ENCODE measurements at places on chromosomes 4 and X.

DNA sequence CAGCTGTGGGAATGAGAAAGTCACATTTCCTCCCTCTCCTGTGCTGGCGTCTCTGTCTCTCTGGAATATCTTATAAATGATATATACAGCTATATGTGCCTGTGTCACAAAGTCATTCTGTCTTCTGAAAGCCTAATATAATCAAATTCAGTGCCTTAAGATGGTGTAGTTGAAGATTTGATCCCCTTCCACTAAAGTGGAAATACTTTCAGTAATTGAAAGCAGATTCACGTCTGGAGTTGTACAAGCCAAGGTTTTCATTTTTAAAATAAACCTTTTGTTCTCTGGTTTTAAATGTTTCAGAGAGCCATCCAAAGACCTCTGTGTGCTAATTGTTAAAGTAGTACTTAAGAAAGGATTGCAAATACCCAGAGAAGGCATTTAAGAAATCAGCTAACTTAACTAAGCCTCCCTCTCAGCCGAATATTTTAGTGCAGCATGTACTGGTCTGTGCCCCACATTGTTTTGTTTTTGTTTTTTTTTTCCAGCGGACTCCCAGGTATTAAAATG is 206.8 kb downstream of the TENM3 start:
- DNase-seq: no peak

- no peak for DNase-seq
Observed at GRCh38 chr4:41134581-41134980, 79.8 kb downstream of the APBB2 start.

DNA sequence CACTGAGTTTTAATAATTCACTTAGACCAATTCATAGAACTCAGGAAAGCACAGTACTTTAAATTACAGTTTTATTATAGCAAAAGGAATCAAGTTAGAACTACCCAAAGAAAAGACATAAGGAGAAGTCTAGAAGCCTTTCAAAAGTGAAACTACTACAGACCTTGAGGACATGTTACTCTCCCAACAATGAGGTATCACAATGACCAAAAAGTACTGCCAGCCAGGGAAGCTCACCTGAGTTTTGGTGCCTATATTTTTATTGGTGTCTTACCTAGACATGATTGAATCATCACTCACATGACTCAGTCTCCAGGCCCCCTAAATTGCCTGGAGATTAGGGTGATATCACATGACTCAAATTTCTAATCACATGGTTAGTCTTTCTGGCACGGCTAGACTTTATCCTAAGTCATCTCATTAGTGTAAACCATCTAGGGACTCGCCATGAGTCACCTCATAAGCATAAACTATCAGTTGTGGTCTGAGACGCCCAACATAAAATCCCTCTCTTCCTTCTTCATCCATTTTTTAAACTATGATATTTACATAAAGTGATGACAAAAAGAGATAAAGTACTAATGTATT is 372.3 kb downstream of the TMA16 start:
- no peak for DNase-seq

DNA sequence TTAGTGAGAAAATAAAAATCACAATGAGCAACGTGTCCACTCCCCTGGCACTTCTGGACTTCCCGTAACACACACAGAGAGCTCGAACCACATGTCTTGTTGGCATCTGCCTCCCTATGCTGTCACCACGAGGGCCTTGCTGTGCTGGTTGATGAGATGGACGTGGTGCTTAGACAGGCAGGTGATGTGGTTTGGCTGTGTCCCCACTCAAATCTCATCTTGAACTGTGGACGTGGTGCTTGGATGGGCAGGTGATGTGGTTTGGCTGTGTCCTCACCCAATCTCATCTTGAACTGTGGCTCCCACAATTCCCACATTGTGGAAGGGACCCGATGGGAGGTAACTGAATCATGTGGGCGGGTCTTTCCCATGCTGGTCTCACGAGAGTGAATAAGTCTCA is 40.0 kb downstream of the FGFRL1 start:
- DNase-seq: no peak

DNA sequence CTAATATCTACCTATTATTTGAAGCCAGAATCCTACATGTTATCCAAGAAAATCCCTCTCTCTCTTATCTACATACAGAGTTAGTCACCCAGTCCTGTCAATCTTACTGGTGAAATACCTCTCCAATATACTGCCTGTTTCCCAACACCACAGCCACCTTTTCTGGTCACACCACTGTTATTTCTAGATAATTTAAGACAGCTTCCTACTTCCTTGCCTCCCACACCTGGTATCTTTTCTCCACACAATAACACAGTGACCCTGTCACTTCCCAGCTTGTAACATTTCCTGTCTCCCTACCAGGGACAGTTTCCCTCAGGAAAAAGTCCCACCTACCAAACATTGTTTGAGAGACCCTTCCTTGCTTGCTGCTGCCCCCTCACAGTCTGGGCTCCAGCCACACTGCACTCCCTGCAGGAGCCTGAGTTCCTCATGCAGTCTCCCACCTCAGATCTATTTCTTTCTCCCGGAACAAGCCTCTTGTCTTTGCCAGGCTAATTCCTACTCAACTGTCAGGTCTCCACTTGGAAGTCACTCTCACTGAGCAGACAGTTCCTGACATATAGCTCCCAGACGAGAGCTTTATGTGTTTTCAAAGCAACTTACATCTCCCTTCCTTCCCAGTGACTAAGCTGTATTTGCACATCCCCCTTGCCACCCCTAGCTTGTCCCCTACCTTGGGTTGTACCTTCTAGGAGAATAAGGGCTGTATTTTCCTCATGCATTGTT is 73.6 kb upstream of the QRFPR start:
- DNase-seq: no peak

DNA sequence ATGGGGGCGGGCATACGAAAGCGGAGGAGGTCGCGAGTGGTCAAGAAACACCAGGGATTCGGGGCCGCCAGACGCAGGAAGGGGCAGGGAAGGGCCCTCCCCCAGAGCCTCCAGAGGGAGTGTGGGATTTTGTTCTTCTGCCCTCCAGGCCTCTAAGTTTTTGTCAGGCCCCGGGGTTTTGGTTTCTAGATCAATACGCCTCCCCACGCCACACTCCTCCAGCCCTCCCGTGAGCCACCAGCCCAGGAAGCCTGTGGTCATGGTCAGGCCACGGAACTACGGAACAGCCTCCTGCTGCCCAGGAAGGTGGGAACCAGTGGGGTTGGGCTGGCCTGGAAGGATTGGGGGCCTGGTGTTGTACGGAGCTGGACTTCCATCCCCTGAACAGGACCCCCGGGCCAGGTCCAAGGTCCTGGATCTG is 38.4 kb downstream of the CPLX1 start:
- DNase-seq: no peak

DNA sequence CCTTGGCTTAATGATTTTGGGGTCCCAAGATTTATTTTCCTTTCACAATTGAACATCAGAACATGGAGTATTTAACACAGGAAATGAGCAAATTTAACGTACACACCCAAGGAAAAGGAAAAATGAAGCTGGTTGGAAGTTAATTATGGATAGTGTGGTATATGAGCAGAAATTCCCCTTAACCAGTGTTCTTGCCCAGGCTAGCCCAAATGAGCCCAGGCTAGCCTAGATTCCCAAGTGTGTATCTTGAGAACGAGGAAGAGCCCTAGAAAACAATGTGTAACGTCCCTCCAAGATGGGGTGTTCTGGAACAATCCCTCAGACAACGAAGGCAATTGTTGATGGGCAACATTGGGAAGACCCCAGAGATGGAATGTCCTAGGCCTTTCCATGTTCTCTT is 33.7 kb downstream of the XG start:
- no peak for DNase-seq

DNA sequence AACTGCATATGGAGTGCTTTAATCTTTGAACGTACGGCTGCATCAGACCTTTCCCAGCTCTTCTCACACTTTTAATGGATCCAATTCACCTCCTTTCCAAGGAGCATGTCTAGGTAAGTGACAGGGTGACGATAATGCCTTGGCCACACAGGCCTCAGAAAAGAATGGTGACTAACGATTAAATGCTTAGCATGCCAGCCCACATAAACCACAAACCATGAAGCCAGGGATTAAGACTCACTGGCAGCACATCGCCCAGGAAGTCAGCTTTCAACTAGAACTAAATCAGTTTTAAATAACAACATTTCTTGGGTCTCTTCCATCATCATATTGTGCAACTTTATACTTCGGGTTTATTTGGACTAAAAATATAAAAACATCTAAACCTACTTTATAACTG is 28.7 kb downstream of the INPP4B start:
- DNase-seq: no peak

- no peak for DNase-seq
Observed at GRCh38 chrX:66961665-66962064, 322.8 kb upstream of the EDA2R start.

DNA sequence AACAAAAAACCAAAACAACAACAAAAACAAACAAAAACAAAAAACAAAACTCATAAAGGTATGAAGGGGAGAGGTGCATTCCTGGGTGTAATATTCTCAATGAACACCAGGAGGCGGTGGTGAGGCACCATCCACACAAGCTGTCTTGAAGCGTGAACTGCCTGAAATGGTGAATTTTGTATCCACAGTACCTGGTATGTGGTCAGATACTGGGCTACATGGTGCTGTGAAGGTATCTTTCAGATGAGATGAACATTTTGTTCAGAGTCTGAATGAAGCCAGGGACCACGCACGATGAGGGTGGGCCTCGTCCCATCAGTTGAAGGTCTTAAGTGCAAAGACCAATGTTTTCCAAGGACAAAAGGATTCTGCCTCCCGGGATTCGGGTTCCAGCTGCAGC is 58.5 kb downstream of the ASMT start:
- DNase-seq: no peak

GRCh38 chr4:173700650-173701049 is 170.6 kb upstream of the HAND2 start:
- no peak for DNase-seq

DNA sequence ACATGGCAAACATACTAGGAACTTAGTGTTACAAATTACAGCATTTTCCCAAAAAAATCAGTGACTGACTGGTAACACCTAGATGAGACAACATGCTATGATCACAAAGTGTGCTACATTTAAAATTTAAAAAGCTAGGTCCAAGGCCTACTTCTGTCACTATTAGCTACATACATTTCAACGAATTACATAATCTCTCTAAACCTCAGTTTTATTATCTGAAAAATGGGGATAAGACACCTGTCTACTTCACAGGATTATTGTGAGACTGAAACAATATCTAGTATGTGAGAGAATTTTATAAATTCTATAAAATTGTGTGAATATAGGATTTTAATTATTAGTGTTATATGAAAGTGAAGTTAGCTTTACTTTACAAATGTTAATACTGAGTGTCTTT is 228.5 kb downstream of the DCLK2 start:
- no peak for DNase-seq

DNA sequence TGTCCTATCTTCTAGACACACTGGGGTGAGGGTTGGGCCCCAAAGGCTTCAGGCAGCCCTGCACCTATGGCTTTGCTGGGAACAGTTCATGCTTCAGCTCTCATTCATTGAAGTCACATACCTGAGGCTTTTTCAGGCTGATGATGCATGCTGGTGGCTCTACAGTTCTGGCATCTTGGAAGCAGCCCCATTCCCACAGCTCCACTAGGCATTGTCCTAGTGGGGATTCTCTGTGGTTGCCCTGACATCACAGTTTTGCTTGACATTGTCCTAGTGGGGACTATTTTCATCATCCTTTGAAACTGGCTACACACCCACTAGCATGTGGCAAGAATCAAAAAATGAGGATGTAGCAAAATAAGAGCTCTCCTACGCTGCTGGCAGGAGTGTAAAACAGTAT is 37.7 kb upstream of the C4orf17 start:
- no peak for DNase-seq

GRCh38 chr4:187276736-187277408 is 553.2 kb upstream of the FAT1 start:
- DNase-seq: no peak

DNA sequence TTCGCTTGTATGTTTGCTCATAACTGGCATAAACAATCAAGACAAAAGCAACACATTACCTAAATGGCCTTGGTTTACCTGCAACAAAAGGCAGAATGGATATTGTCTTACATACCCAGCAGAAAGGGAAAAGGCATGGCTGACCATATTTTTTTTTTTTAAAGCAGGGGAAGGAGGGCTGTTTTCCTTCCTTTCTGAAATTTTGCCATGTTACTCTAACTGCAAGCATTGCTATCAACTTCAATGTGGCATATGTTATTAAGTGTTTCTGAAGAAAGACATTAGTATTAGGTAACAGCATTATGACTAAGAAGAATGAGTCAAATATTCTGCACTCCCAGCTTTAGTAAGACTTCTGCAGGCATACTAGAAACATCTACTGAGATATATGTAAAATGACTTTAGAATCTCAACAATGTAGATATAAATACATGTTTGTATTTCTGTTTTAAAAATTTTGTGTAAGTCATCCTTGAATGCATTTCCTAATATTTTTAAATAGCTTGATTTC is 512.6 kb upstream of the FAM241A start:
- no peak for DNase-seq

- no peak for DNase-seq
Observed at GRCh38 chr4:125325733-125326132, 11.0 kb downstream of the FAT4 start.

- DNase-seq: no peak
Observed at GRCh38 chr4:58175024-58175423, 1064.8 kb upstream of the IGFBP7 start.

DNA sequence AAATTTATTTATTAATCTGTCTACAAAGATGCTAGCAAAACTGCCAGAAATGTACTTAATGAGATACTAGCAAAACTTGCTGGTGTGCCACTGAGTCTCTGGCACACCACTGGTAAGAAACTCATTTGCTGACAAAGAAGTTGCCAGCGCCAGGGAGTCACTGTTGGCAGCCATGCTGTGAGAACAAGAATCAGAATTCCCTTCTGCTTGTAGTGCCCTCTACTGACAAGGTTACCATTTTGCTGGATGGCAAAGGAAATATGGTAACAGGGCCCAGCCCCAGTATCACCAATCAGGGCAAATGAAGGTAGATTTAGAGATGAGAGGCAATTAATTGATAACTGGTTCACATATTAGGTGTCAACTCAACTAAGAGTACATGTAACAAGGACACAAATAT is 750.1 kb upstream of the ADGRL3 start:
- no peak for DNase-seq

DNA sequence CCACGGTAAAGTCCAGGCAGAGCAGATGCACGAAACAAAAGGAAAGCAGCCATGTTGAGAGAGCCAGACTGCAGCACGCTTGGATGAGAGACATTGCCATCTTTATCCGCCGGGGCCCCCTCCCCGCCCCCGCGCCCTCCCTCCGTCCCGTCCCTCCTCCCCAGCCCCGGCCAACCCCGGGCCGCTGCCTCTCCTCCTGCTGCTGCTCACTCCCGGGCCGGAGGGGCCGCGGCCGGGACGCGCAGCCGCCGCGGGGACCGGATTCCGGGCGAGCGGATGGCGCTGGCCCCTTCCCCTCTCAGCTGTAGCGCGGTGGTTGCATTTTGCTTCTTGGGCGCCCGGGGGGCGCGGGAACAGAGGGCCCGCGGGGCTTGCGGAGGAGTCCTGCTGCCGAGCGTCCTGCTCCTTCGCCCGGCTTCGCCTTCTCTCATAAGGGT is 542 bp downstream of the RNF150 start:
- DNase-seq: no peak

- DNase-seq: no peak
Observed at GRCh38 chr4:1205586-1206298, 33.4 kb upstream of the SPON2 start.

GRCh38 chr4:10947898-10948297 is 263.3 kb upstream of the CLNK start:
- DNase-seq: no peak
